IPS DF 19.7 (cell line): ENCODE measurements at places on chromosomes 4 and X.
A peak's percentile ranks its signal among the peaks of the same experiment; 100 is the strongest.

- DNase-seq: no peak
Observed at GRCh38 chr4:56227301-56227835, 159.9 kb downstream of the AASDH start.

- DNase-seq: no peak
Observed at GRCh38 chrX:66054978-66055377, 15.1 kb upstream of the VSIG4 start.

- no peak for DNase-seq
Observed at GRCh38 chrX:8823698-8824097, 22.5 kb upstream of the FAM9A start.

GRCh38 chr4:41538887-41539498 lies 1.0 kb downstream of the LIMCH1 start:
- no peak for DNase-seq

DNA sequence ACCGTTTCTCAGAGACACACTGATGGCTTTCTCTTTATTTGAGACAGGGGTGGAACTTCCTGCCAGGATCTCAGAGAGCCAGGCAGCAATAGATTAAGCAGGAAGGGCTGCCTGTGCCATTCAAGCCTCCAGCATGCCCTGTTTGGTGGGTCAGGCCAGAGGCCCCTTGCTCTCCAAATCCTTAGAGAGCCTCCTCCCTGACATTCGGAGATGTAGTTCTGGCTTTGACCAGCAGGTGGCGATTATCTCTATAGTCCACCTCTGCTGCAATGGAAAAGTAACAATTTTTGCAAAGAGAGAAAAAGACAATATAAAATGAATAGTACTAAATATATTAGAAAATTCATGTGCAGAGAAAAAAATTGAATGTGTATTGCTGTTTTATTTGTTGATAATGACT lies 93.9 kb downstream of the NXF2B start:
- DNase-seq: no peak

GRCh38 chr4:22900876-22901275 lies 208.1 kb downstream of the GBA3 start:
- no peak for DNase-seq

- DNase-seq: no peak
Observed at GRCh38 chrX:45986081-45986480, 559.1 kb downstream of the ZNF674 start.

- no peak for DNase-seq
Observed at GRCh38 chrX:153474718-153475117, 4.3 kb upstream of the HAUS7 start.

- DNase-seq: no peak
Observed at GRCh38 chrX:153469811-153470410, 465 bp downstream of the HAUS7 start.

DNA sequence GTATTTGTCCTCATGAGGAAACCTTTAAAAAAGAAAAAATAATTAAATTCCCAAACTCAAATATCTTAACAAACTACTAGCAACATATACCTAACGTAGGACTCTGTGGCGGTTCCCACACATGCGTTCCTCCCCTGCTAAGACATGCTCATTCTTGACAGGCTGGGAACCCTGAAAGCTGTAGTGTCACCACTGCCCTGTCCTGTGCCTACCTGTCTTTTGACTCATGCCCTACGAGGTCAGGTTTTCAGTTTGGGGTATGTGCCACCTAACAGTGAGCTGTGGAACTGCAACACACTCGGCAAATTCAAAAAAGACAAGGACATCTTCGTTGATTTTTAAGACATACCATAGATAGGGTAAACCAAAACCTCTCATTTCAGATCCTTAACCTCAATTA lies 17.8 kb downstream of the IDS start:
- no peak for DNase-seq

DNA sequence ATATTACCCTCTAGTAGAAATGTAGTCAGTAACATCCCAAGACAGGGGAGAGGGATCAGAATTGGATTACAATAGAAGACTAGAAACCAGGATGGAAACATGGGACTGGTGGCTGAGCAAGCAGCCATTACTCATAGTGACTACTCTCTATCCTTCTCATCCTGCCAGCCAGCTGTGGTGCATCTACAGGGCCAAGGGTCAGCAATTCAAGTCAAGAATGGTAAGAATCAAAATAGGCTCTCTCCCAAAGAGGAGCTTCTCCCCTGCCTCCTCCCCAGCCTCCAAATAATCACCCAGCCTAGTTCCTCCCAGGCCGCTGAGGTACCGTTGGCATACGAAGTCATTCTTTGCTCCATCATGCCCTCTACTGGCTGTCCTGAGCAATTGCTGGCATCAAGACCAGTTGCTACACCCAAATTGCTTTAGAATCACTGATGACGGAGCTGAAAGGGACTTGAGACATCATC lies 19.4 kb downstream of the AWAT2 start:
- DNase-seq: no peak

DNA sequence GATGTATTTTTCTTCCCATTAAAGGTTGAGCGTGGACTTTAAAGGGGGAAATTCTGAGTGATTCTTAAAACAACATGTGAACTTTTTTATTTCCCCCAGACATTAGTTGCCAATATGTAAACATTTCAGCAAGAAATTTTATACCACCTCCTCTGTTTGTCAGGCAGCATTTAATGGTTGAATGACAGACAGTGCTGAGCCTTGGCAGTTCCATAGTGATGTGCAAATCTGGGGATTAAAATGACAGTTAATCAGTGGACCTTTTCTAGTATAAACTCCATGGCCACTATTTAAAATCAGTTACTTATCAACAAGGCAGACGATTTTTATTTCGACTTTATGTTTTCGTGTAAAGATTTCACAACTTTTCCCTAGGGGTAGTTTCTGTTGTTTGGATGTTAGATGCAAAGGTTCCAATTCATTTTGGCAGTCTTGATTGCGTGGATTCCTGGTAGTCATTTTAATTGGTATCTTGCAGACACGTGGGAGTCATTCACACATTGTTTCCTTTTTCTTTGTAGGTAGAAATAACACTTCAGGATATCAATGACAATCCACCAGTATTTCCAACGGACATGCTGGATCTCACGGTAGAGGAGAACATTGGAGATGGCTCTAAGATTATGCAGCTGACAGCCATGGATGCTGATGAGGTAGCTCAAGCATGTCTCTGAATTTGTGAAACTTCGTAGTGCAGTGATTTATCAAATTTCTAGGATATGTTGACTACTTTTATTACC lies 83.7 kb downstream of the FAT4 start:
- no peak for DNase-seq

GRCh38 chrX:70664726-70665125 lies 220.1 kb downstream of the DLG3 start:
- peak; percentile 0 for DNase-seq

DNA sequence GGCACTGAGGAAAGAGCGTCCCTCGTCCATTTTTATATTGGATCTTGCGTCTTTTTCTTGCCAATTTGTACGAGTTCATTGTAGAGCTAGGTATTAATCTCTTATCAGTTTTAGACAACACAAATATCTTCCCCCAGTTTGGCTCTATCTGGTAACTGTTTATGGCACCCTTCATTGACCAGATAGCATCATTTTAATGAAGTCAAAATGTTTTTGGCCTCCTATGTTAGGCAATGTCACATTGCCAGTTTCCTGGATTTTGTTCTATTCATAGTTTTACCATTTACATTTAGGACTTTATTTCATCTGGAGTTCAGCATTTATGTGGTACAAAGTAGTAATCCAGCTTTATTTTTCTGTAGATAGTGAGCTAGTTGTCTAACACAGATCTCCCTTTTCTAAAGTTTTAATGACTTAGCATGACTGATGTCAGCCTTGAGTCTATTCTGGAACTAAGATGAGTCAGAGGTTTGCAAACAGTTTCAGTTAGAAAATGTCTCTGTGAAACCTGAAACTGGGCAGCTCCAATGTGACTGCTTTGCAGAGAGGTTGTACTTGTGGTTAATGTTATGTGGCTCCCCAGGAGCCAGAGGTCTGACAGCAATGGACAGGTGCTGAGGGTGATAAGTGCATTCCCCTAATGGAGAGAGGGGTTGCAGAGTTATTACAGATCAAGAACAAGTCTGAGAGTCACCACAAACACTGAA lies 5.3 kb upstream of the STBD1 start:
- DNase-seq: no peak

GRCh38 chr4:86247320-86247719 lies 112.5 kb downstream of the MAPK10 start:
- DNase-seq: no peak

GRCh38 chr4:149113804-149114430 lies 671.7 kb upstream of the NR3C2 start:
- DNase-seq: no peak

GRCh38 chr4:55608591-55608990 lies 16.5 kb upstream of the PDCL2 start:
- DNase-seq: no peak

DNA sequence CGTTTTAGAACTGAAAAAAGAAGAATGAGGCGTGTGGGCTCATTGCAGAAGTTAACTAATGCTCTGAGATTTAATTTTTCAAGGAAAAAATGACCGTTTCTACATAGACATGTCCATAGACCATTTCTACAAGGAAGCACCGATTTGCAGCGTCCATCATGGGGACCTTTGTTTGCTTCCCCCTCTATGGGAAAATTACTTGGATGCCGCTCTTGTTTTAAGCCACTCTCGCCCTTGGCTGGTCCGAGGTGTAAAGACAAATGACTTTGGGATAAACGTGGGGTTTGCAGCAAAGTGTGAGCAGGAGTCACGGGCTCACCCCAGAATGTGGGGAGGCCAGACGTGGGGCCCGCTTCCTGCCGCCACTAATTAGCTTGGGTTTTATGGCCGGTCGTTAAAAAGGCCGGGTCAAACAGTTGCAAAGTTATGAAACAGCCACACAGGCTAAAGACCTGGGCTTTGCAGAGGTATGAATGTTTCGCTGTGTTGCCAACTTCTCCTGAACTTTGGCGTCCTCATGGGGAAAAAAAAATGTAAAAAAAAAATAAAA lies 235.9 kb downstream of the SHOX start:
- DNase-seq: no peak

DNA sequence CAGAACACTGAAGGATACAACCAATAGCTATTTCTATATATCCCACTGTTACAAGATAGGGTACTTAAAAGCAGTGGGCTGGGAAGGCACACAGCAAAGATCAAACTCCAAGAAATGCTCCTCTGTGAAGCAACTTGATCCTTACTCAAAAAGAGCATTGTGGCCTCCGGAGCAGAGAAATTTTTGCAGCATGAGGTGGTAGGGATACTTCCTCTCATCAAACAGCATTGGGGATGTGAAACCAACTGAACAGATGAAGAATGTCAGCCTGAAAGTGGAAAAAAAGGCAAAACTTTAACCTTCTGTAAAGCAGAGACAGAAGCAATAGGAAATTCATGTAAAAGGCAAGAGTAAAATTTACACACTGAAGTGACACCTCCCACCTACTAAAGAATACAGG lies 92.2 kb downstream of the HUWE1 start:
- no peak for DNase-seq

DNA sequence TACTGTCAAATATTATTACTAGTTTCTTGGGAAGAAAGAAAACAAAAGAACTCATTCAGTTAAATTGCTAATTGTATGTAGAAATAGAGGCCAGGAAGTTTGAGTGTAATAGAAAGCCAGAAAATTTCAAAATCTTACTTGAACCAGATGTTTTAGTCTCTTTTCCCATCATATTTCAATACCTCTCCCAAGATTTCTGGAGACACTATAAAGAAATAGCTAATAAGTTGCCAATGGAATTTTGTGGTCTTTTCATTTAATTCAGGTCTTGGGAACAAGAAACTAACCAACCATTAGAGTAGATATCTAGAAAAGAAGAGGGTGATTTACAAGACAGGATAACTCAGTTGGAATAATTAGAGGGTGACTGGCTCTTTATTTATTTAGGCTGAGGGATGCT lies 112.2 kb downstream of the AGTR2 start:
- DNase-seq: no peak

- no peak for DNase-seq
Observed at GRCh38 chr4:134848681-134849080, 647.1 kb upstream of the PABPC4L start.

DNA sequence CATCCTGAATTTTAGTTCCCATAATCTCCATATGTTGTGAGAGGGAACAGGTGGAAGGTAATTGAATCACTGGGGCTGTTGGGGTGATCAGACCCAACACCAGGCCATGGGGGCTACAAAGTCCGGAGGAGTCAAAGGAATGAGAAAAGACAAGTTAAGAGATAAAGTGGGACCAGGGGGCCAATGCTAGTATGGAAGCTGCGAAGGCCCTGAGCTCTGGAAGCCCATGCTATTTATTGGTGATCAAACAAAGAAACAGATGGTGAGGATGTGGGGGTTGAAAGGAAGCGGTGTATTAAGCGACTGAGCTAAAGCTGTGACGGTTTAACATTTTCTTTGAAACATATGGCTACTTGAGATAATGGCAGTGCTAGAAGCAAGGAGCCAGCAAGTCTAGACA lies 132.8 kb downstream of the PDGFC start:
- peak; percentile 2 for DNase-seq

- no peak for DNase-seq
Observed at GRCh38 chr4:24473309-24473721, 111.0 kb downstream of the DHX15 start.

GRCh38 chr4:101993842-101994775 lies 203.6 kb downstream of the BANK1 start:
- no peak for DNase-seq

GRCh38 chr4:88033309-88033708 lies 25.9 kb downstream of the PKD2 start:
- peak; percentile 23 for DNase-seq
